NCI-H69 (cell line): ENCODE measurements at places on chromosomes 2 and 18.

- DNase-seq = peak; percentile 77
Observed at GRCh38 chr2:207801259-207801658, 31.6 kb upstream of the FZD5 start.

- no peak for DNase-seq
Observed at GRCh38 chr2:170030040-170030439, 147.9 kb upstream of the MYO3B start.

- no peak for DNase-seq
Observed at GRCh38 chr2:423479-423878, 135.6 kb upstream of the ALKAL2 start.

DNA sequence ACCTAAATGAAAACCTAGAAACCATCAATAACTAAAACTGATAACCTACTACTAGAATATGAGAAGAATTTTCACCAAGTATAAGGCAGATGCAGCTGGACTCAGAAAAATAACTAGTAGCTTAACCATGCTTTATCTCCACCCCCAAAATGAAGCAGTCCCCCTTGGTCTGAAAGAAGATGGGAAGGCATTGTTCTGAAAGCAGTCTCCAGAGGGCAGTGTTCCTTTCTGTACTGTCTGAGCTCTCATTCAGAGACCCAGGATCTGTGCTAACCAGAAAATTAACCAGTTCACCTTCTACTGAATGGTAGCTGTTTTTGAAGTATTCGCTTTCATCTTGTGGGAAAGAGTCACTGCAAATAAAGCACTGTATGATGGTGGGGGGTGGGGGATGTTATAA is 273.0 kb downstream of the PDE11A start:
- DNase-seq = peak; percentile 70

DNA sequence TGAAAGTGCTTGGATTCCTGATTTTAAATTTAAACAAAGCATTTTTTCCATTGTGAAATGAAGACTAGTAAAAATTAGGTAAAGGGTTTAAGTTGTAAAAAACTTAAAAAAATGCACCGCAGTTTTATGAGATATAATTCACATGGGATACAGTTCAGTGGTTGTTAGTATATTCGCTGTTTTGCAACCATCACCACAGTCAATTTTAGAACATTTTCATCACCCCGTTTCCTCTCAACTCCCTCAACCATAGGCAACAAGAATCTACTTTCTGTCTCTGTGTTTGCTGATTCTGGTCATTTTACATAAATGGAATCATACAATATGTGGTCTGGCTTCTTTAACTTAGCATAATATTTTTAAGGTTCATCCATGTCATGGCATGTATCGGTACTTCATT is 4.0 kb downstream of the DGKD start:
- no peak for DNase-seq

DNA sequence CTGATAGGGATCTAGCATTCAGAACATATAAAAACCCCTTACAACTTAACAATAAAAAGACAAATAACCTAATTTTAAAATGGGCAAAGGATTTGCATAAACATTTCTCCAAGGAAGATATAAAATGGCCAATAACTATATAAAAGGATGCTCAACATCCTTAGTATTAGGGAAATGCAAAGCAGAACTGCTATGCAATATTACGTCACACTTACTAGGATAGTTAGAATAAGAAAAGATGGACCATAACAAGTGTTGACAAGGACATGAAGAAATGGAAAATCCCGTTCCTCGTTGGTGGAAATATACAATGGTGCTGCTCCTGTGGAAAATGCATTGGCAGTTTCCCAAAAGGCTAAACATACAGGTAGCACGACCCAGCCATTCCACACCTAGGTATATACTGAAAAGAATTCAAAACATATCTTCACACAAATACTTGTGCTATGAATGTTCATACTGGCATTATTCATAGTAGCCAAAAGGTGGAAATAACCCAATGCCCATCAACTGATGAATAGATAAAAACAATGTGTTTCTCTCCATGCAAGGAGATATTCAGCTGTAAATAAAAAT is 48.2 kb upstream of the REV1 start:
- no peak for DNase-seq

- no peak for DNase-seq
Observed at GRCh38 chr2:152428800-152429582, 94.0 kb downstream of the FMNL2 start.

DNA sequence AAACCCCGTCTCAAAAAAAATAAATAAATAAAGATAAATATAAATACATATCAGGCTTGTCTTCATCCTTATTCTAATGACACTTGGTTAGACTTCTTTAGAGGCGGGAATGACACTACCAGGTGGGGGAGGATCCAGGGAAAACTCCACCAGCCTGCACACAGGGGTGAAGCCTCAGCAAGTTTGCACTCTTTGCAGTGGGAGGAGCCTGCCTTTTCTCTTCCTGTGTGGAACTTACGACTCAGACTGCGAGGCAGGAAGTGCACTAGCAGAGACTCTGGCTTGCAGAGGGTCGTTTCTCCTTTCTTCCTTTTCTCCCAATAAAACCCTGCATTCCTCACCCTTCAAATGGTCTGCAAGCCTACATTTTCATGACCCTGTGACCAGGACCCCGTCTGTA is 153.6 kb upstream of the CBLN2 start:
- DNase-seq = no peak

- no peak for DNase-seq
Observed at GRCh38 chr2:127255146-127255545, 35.0 kb upstream of the CYP27C1 start.

GRCh38 chr2:133941666-133942065 is 312.2 kb upstream of the MGAT5 start:
- no peak for DNase-seq

DNA sequence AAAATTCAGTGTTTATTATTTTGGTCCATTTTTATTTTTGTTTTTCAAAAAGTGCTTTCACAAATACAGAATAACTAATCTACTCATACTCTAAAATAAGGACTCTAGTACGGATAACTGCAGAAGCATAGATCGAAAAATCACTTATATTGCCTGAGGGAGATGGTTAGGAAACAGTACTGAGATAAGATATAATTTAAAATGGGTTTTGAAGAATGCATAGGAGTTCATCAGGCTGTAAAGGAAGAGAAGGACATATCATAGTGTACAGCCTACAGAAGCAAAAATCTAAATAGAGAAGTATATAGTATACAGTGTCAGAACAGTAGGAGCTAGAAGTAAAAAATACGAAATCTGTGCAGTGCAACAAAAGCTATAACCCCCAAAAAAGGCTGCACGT is 247.4 kb downstream of the SOX11 start:
- no peak for DNase-seq

DNA sequence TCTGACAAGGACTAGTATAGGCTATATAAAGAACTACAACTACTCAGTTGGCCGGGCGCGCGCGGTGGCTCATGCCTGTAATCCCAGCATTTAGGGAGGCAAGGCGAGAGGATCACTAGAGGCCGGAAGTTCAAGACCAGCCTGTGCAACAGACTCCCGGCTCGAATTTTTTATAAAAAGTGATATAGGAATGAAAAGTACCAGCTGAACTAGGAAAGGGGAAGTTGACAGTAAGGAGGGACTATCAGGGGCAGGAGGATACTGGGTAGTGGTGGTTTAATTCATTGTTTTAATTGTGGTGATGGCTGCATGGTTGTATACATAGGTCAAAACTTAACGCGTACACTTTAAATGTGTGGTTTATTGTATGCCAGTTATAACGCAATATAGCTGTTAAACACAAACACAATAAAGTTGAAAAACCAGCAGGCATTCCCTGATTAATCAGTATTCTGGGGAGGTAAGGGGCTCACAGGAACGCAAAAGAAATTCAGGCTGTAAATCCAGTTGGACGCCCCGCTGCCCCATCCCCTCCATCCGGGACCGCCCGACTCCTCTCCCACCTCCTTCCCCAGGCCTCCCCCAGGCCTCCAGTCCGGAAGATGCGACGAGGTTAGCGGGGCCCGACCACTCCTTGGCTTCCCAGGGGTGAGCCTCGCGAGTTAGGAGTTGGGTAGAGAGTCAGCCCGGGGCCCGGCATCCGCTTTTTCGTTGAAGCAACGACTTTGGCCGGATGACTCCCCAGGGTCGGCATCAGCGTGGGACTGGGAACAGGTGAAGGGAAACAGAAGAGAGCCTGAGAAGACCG is 746 bp upstream of the POLR1B start:
- peak; percentile 88 for DNase-seq

DNA sequence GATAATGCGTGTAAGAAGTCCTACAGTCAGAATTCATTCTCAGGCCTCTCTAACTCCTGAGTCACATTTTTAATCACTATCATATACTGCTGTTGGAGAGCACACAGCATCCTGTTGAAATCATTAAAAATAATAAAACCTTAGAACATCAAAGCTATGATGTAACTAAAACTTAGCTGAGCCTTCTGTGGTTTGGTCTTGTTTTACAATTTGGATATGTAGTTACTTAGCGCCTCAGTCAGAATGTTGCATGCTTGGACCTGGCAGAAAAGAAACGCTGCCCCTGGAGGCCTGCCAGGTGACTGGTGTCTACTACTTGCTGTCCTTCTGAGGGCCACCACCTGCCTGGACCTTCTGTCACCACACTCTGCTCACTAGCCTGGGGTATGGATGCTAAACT is 261.1 kb upstream of the RASGRP3 start:
- DNase-seq = peak; percentile 10

DNA sequence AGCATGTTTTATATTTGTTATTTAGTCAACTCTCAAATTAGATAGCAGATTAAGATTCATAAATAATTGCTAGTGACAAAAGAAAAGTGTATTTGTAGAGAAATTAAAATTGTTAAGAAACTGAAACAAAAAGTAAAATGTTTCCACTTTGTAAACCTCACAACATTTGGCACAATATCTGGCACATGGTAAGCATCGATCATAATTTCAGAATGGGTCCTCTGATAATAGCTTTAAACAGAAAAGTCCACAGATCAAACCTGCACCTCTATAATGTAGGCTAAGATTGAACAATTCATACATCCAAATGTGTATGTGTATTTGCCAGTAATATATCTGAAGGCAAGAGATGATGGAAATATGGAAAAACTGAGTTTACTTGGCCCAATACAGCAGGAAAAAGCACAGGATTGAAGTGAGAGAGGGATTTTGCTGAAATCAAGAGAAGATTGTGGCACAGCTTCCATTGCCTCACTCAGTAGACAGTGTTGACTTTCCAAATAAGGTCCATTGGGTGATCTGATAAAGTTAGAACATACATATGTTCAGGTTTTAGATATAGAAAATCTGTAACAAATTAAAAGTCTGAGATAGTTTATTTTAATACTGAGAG is 39.4 kb downstream of the COBLL1 start:
- no peak for DNase-seq

DNA sequence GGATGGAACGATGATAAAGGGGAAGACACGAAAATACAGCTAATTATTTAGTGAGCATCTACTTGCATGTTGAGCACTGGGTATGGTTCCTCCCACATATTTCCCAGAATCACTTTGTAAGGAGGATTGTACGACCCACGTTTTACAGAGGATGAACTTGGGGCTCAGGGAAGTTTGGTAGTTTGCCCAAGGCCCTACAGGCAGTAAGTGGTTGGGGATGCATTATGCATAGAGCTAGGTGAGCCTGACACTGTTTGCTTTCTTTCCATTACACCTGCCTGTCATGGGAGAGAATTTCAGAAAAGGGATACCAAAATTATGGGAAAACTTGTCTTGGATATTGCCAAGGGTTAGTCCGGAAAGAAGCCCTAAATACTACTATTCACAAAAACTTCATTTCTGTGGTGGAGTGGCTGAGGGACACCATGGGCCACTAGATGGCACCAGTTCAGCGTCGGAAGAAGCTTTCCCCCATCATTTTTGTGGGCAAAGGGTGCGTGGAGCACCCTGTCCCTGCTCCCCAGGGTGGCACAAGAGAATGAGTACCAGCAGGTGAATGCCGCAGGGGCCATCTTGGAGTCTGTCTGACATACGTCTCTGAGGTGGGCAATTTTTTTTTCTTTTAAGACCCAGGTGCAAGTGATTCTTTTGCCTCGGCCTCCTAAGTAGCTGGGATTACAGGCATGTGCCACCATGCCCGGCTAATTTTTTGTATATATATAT is 23.5 kb upstream of the C18orf32 start:
- DNase-seq = peak; percentile 89

- DNase-seq = peak; percentile 68
Observed at GRCh38 chr2:207469943-207470729, 59.6 kb upstream of the CREB1 start.

- DNase-seq = no peak
Observed at GRCh38 chr2:204201507-204201906, 264.9 kb downstream of the ICOS start.

- peak; percentile 30 for DNase-seq
Observed at GRCh38 chr2:216588861-216589710, 44.1 kb upstream of the IGFBP2 start.

DNA sequence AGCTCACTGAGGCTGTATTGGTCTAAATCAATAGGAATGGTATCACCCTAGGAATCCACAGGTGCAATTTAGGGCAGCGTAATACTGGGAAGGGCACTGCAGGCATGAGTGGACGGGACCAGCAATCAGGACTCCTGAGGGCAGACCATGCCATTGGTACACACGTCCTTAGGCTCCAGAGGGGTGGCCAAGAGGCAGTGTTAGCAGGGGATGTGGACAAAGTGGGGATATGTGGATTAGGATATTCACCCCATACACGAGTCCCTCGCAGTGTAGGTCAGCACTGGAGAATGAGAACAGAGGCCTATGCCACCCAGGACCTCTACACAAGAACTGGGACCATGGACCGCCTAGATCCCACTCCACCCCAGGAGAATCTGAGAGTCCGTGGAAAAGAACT is 389.8 kb downstream of the BCL11A start:
- DNase-seq = no peak

- no peak for DNase-seq
Observed at GRCh38 chr2:106545007-106545406, 57.8 kb downstream of the CD8B2 start.

DNA sequence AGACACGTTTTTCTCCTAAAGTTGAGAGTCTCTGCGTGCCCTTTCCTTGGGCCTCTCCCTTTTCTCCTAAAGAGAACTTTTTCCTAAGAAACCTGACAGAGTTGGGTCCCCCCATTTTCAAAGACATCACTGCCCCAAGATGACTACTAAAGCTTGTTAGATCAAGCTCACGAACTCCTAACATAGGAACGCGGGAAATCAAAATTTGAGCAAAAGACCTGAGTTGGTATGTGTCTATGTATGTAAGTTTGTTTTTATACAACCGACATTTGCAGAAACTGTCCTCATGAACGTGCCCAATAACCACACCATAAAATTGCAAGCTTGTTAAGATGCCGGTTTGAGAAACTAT is 1.4 kb downstream of the HOXD13 start:
- DNase-seq = no peak
